ENCODE measurements at places on chromosomes 3 and 15.

GRCh38 chr15:99268431-99268830 lies 17.1 kb downstream of the LRRC28 start:
- DNase-seq: no peak
- H3K4me3 ChIP-seq: no peak overlapping the region
- no peaks in the 10 kb centered on the region for H3K36me3 ChIP-seq
- H3K27ac ChIP-seq: no peak overlapping the region

- DNase-seq: no peak
- H3K36me3 ChIP-seq: no peaks in the 10 kb centered on the region
- H3K4me3 ChIP-seq: no peak overlapping the region
- H3K4me1 ChIP-seq: no peaks in the 10 kb centered on the region
- H3K27me3 ChIP-seq: no peaks in the 10 kb centered on the region
Measured at GRCh38 chr3:24454856-24455255, 39.8 kb downstream of the THRB start.

DNA sequence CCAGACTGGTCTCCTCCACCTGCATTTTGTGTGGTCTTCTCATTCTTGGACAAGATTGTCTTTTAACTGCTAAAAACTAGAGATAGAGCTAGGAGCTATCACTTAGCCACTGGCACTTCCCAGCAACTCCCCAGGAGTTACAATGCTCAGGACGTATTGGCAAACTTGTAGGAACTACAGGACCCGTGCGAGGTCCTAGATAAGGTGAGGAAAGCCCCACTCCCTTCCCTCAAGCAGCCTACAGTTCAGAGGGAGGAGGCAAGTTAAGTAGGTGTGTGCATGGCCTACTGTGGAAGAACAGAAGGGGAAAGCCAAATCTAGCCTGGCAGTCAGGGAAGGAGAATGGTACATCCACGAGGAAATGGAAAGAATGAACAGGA lies 504.7 kb upstream of the PROK2 start:
- DNase-seq: no peak
- no peak overlapping the region for H3K4me3 ChIP-seq
- H3K36me3 ChIP-seq: no peaks in the 10 kb centered on the region

DNA sequence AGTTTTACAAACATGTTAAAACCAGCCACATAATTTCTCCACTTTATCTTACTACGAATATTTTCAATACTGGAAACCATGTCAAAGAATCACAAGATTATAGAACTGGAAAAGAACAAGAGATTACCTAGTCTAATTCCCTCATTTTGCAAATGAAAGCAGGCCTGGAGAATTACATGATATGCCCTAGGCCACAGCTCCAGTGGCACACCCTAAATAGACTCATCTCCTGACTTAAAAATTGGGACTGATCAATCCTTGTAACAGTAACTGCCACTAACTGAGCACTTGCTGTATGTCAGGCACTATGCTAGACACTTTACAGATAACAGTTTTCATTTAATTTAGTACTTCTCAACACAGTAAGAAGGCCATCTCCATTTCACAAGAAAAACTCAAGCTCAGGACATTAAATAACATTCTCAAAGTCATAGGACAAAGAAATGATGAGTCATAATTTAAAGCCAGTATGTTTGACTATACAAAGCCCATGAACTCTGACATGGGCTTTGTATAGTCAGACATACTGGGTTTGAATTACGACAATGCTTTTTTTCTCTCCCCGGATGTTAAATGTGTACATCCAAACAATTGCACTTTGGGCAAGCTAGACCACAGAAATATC lies 9.4 kb downstream of the IGSF11 start:
- no peak overlapping the region for H3K27ac ChIP-seq
- DNase-seq: no peak
- no peaks in the 10 kb centered on the region for H3K36me3 ChIP-seq
- H3K4me1 ChIP-seq: no peaks in the 10 kb centered on the region
- H3K27me3 ChIP-seq: no peaks in the 10 kb centered on the region

- H3K4me3 ChIP-seq: no peak overlapping the region
- no peak overlapping the region for H3K27ac ChIP-seq
- no peak for DNase-seq
- H3K4me1 ChIP-seq: no peaks in the 10 kb centered on the region
- no peaks in the 10 kb centered on the region for H3K36me3 ChIP-seq
Measured at GRCh38 chr3:186180151-186180550, 71.3 kb upstream of the ETV5 start.

GRCh38 chr3:45612918-45613602 lies 18.5 kb downstream of the LIMD1 start:
- H3K27ac ChIP-seq: no peak overlapping the region
- no peak for DNase-seq
- no peaks in the 10 kb centered on the region for H3K27me3 ChIP-seq
- peaks cover 2% of the 10 kb centered on the region for H3K36me3 ChIP-seq

- H3K4me3 ChIP-seq: no peak overlapping the region
- H3K4me1 ChIP-seq: no peaks in the 10 kb centered on the region
- H3K27me3 ChIP-seq: no peaks in the 10 kb centered on the region
- no peak for DNase-seq
- H3K27ac ChIP-seq: no peak overlapping the region
Measured at GRCh38 chr3:175411946-175412345, 552.8 kb downstream of the NAALADL2 start.

DNA sequence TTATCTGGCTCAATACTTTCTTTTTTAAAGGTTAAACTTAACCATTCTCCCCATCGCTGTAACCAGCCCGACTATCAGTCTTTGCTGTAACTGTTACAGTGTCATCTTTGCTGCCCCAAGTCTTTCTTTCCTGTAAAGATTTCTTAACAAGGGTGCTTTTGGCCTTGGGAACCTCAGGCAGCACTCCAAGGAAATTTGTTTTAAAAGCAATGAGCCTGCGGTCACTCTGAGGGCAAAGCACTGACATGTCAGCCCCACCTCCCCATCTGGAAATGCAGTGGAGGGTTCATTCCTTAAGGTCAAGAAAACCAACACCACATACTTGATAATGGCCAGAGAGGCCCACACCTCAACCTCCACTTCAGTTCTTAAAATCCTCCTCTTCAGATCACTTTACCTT lies 3.2 kb downstream of the TRANK1 start:
- no peak for DNase-seq
- no peaks in the 10 kb centered on the region for H3K36me3 ChIP-seq
- peaks cover 9% of the 10 kb centered on the region for H3K4me1 ChIP-seq

- no peak for DNase-seq
- H3K4me3 ChIP-seq: no peak overlapping the region
- H3K4me1 ChIP-seq: no peaks in the 10 kb centered on the region
- no peak overlapping the region for H3K27ac ChIP-seq
Measured at GRCh38 chr15:63387748-63388493, 6.3 kb upstream of the CA12 start.

- DNase-seq: no peak
- H3K36me3 ChIP-seq: no peaks in the 10 kb centered on the region
- H3K4me3 ChIP-seq: no peak within 1 kb of the TSS
- H3K27ac ChIP-seq: no peak within 1 kb of the TSS
Measured at GRCh38 chr15:42094512-42094963, at the start of gene PLA2G4D. PLA2G4D (minus strand) TSS chr15:42094562; CDS start chr15:42094459, 103 bp downstream.

- H3K36me3 ChIP-seq: no peaks in the 10 kb centered on the region
- H3K4me1 ChIP-seq: no peaks in the 10 kb centered on the region
- DNase-seq: no peak
- H3K4me3 ChIP-seq: no peak within 1 kb of the TSS
- no peak within 1 kb of the TSS for H3K27ac ChIP-seq
Measured at GRCh38 chr3:127287840-127288239, at the start of gene PRR20G. PRR20G (minus strand) TSS chr3:127288046; CDS start chr3:127287365, 681 bp downstream.

- H3K36me3 ChIP-seq: no peaks in the 10 kb centered on the region
- no peaks in the 10 kb centered on the region for H3K4me1 ChIP-seq
- no peak overlapping the region for H3K4me3 ChIP-seq
- no peaks in the 10 kb centered on the region for H3K27me3 ChIP-seq
- no peak overlapping the region for H3K27ac ChIP-seq
Measured at GRCh38 chr3:171994646-171995428, 44.5 kb upstream of the FNDC3B start.

DNA sequence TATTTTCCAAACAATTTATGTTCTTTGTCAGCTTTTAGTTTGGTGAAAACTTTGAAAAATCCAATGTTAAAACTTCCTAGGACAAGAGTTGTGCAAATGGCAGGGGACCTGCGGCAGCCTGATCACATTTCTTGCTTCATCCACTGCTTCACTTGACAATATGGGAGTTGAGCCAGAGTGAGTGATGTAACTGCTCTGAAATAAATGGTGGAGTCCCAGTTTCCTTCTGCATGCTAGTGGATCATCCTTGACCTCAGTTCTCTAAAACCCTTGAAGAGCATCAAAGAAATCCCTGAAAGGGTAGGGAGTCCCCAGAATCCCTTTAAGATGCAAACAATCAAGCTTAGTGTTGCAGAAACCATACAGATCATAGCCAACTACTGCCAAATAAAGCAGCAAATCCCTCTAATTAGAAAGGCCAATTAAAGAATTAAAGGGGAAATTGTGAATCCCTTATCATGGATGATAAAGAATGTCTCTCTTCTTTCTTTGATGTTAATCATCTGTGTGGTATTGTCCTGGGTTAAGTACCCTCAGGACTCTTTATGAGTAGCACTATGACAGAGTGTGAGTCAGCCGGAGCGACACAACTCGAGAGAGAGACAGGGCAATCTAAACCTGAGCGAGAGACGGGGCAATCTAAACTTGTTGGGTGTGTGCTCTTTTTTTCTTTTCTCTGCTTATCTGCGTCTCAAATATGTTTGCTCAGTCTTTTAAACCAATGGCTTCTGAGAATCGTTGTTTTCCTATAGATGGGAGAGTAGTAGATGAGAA lies 41.8 kb upstream of the GAP43 start:
- peaks cover 5% of the 10 kb centered on the region for H3K4me1 ChIP-seq
- H3K36me3 ChIP-seq: no peaks in the 10 kb centered on the region
- no peak overlapping the region for H3K4me3 ChIP-seq
- no peaks in the 10 kb centered on the region for H3K27me3 ChIP-seq
- DNase-seq: no peak

DNA sequence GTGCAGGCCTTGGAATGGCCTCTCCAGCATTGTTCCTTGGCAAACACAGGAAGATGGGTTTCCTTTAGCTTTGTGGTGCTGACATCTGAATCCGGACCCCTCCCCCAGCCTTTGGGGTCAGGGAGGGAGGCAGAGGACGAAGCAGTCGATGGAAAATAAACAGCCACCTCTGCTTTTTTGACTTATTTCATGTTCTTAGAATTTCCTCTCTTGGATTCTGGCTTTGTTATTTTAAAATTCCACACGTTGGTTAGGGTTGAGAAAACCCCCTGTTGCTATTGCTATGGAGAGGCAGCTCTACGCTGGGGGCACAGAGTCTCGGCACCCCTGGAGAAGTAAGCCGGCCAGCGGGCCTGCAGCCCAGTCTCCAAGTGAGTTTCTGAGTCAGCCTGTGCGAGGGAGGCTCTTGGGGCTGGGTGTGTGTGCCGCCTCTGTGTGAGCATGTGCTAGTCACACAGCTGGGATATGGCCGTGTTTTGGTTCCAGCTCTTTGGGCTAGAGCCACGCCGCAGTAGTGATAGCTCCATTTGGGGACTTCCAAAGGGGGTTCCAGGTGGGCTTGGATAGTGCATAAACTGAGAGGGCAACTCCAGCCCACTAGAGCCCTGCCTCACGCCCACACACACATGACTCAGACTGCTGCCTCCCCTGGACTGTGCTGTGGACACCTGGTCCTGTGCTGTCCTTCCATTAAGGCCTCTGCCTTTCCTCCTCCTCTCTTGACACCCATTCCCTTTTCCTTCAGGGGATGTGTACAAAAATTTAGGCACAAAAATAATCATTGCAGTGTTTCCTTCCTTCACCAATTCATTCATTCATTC lies 58.8 kb downstream of the AMOTL2 start:
- H3K4me3 ChIP-seq: no peak overlapping the region
- no peaks in the 10 kb centered on the region for H3K27me3 ChIP-seq
- H3K36me3 ChIP-seq: no peaks in the 10 kb centered on the region
- no peak overlapping the region for H3K27ac ChIP-seq
- no peak for DNase-seq
- H3K4me1 ChIP-seq: peaks cover 25% of the 10 kb centered on the region

- DNase-seq: no peak
- no peak overlapping the region for H3K4me3 ChIP-seq
- no peaks in the 10 kb centered on the region for H3K36me3 ChIP-seq
Measured at GRCh38 chr15:76988867-76989780, 5.8 kb upstream of the PSTPIP1 start.

DNA sequence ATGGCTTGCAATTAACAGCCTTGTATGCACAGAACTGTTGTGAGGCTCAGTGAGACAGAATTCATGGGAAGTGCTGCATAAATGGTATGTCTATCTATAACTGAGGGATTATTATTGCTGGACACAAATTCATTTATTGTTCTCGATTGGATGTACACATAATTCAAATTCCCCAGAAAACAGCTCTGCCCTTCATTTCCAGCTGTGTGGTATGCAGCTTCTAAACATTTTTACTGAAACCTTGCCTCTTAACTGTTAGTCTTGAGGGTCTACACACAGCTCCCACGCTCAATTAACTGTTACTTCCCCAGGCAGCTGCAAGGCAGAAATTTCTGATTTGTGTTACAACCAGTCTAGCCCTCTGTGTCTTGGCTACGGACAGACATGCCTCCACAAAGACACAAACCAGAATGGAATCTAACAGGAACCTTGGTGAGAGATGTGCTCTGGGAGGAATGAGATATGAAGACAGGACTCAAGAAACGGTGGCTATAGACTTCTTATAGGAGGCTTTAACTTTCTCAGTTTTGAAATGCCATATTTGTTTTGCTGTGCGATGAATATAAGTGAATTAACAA lies 139.7 kb upstream of the TBL1XR1 start:
- no peak overlapping the region for H3K4me3 ChIP-seq
- no peak overlapping the region for H3K27ac ChIP-seq
- no peaks in the 10 kb centered on the region for H3K36me3 ChIP-seq
- peaks cover 4% of the 10 kb centered on the region for H3K4me1 ChIP-seq
- DNase-seq: no peak

DNA sequence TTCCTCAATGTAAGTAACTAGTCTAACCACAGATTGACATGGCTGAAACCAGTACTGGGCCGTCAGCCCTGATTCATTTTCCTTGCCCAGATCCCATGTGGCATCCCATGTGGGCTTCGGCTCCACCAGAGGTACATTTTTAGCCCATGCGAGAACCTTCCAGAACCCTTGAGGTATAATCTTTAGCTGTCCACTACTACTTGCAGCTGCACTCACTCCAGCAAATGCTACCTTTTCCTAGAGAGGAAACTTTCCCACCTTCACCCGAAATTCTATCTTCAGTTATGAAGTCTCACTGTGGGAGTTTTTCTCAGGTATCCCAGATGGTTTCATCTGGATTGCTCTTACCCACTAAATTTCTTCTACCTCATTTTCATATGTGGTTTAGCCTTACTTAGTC lies 907.2 kb downstream of the ROBO1 start:
- no peak overlapping the region for H3K4me3 ChIP-seq
- H3K36me3 ChIP-seq: no peaks in the 10 kb centered on the region
- no peak for DNase-seq
- H3K4me1 ChIP-seq: no peaks in the 10 kb centered on the region

GRCh38 chr3:16385151-16385550 lies 120.1 kb downstream of the OXNAD1 start:
- no peak overlapping the region for H3K27ac ChIP-seq
- no peaks in the 10 kb centered on the region for H3K4me1 ChIP-seq
- H3K4me3 ChIP-seq: no peak overlapping the region
- H3K27me3 ChIP-seq: no peaks in the 10 kb centered on the region
- DNase-seq: no peak
- no peaks in the 10 kb centered on the region for H3K36me3 ChIP-seq

GRCh38 chr3:48984663-48985062 lies 5.4 kb upstream of the P4HTM start:
- peaks cover 6% of the 10 kb centered on the region for H3K4me1 ChIP-seq
- H3K4me3 ChIP-seq: no peak overlapping the region
- no peaks in the 10 kb centered on the region for H3K27me3 ChIP-seq
- no peak overlapping the region for H3K27ac ChIP-seq
- no peak for DNase-seq
- H3K36me3 ChIP-seq: peaks cover 36% of the 10 kb centered on the region
